NCI-H446 (cell line): ENCODE measurements at places on chromosomes 4 and X.
A peak's percentile ranks its signal among the peaks of the same experiment; 100 is the strongest.

DNA sequence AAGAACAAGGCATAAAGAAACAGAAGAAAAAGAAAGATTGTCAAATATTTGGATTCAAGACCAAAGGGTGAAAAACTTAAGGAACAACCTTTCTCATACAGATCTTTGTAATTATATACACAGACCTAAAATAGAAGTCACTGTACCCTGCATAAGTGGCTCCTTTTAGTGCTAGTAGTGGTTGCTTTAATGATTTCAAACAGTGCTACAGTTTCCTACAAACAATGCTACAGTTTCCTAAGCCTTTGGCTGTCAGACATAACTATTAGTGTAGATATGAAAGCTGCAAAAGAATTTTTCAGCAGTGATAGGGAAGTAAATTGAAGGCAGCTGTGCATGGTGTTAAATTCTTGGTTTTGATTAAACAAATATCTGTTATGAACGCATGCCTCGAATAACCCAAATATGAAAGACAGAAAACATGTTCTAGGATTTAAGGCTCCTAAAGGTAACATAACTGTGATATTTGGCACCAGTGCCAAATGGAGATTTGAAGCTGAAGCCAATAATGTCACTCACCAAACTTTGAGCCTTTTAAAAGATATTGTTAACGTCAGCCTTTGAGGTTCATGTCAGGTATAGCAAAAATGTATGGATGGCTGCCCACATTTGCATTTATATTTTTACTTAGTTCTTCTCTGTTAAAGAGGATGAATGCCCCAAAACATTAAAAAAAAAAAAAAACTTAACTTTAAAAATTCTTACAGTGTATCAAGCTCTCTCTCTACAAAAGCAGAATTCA, 36.6 kb downstream of the SMARCAD1 start:
- no peak for DNase-seq

DNA sequence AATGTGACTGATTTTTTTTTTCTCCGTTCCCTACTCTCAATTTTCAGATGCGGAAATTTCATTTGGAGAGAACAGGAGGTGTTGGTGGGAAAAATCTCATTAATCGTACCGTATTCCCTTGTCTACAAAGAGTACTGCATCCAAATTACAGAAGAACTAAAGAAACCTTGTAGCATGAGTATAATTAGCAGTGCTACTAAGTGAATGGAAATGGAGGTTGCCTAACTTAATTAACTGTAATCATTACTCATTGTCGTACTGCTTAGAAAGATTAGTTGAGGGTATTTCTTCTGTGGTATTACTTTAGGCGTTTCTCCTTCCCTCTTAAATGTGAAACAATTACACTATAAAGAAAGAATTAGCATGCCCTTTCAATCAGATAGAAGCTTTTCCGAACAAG, 81.7 kb downstream of the DMD start:
- no peak for DNase-seq

DNA sequence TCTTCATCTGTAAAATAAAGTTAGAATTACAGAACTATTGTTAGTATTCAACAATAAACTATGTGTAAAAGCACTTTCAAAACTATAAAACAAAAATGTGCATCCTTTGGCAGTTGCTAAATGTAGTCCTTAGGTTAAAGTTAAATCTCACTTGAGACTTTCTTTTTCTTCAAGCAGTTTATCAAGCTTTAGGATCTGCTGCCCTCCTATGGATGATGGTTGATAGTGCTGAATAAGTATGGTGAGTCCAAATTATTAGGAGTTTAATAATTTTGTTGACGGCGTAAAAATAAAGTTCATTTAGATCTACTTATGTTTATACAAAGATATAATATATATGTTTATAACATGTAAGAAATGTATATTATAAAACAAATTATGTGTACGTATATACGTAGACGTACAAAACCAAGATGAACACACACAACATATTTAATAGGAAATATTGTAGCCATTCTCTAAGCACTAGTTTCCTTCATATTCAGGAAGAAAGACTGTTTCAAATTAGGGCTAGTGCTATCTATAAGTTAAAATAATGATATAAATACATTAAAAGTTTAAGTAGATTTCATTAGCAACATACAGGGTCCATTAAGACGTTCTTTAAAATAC, 22.3 kb downstream of the UGT2A2 start:
- DNase-seq, result no peak

DNA sequence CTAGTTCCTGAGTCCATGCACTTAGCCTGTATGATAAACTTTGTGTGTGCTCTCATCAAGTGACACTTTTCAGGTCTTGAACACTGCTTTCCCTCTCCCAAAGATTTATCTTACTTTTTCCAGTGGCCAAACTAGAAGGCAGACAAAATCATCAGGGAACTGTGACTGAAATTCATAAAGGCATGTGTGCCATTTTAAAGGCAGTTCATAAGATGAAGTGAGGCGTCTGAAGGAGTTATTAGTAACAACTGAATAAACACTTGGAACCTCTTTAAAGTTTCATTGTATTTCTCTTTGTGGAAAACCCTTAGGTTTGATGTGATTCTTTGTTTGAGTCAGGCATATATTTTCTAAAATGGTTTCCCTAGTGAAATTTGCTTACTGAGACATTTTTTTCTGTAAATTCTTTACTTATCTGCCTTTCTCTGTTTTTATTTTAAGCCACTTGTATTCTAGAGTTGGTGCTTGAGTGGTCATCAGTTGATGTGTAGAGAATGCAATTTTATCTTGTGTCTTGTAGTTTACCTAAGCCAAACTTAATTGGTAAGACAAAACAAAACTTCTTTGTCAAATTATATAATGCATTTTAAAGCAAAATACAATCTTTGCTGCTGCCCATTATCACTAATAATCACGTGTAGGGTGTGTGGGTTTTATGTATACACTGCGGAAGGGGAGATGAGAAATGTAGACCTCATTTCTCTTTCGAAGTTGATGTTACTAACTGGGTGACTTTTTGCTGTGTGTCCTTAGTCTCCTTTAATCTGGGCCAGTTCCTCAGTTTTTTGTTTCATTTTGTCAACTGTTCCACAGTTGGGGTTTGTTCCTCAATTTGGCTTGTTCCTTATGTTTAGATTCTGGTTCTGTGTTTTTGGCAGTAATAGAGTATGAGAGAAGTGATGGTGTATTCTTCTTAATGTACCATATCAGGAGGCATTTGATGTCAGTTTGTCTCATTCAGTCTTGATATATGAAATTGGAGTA, 56.8 kb downstream of the RBPJ start:
- no peak for DNase-seq

- DNase-seq, result no peak
Observed at GRCh38 chr4:151304226-151304625, 21.2 kb downstream of the SH3D19 start.

GRCh38 chr4:108333353-108333942, 164.7 kb upstream of the LEF1 start:
- DNase-seq, result no peak

- peak; percentile 10 for DNase-seq
Observed at GRCh38 chr4:3346146-3346545, 53.3 kb downstream of the RGS12 start.

GRCh38 chr4:141016117-141016798, 117.0 kb downstream of the RNF150 start:
- DNase-seq, result no peak

- no peak for DNase-seq
Observed at GRCh38 chr4:94913316-94913715, 155.6 kb downstream of the BMPR1B start.

DNA sequence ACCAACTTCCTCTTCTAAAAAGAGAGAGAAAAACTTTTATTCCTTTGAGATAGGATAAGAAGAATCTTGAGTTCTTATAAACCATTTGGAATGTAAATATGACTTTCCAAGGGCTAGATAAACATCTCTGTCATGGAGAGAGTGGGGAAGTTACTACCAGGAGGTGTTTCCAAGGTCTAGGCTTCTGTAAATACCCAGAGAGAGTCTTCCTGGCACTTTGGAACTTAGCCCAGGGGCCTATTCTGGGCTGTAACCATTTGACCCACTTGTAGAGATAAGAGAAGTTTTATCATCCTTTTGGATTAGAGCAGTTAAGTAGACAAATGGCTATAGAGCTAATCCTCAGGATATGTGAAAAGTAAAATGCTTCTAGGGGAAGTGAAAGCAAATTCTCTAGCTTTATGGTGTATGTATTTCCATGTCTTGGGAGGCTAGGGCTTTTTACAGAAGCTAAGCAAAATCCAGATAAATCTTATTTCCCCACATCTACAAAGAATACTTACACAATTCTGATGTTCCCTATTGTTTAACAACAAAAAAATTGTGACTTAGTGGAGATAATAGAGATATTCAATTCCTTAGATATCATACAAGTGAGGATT, 51.1 kb downstream of the MCUB start:
- DNase-seq, result no peak

DNA sequence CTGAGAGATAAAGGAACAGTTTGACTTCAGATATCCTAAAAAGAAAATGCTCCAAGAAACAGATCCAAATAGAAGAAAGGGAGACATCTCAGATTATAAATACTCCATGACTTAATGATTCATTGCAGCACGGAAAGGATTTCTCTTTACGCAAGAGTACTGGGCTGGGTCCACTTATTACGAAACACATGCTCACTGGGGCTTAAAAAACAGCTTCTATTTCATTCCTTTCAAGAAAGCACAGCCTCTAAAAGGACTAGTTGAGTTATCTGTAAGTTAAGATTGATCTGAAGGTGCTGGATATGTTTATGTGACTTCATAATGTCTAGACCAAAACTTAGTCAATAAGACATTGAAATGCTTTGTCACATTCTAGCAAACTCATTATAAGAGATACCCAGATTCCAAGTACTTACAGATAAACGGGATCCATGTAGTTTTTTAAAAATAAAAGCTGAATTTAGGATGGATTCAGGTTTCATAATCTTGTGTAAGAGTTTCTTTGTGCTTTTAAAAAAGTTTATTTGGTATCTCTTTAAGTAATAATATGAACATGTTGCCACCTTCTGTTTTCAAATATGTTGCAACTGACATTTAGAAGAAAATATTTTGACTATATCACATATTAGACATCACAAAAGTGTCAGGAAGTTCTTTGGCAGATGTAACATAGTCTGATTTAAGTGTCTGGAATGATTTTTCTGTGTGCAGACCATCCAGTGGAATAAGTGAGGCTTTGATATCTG, 109.5 kb upstream of the MYOZ2 start:
- DNase-seq, result no peak

DNA sequence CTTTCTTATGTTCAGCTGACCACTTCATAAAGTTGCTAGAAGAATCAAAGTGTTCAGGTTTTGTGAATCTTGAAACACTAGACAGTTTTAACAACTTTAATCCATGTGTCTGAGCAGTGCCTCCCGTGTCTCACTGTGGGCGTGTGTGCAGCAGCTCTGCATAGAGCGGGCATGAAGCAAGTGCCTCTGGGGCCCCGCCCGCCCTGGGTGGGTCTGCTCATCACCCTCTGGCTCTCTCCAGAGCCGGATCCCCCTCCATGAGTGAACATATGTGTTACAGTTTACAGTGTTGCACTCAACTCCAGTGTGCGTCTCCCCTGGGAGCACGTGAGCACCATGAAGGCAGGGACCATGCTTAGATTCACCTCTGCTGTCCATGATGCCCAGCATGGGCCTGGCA, 37.6 kb upstream of the CRMP1 start:
- no peak for DNase-seq

GRCh38 chrX:56791456-56791855, 62.4 kb downstream of the NBDY start:
- DNase-seq, result no peak

GRCh38 chrX:20056704-20057103, 60.0 kb downstream of the MAP7D2 start:
- no peak for DNase-seq

DNA sequence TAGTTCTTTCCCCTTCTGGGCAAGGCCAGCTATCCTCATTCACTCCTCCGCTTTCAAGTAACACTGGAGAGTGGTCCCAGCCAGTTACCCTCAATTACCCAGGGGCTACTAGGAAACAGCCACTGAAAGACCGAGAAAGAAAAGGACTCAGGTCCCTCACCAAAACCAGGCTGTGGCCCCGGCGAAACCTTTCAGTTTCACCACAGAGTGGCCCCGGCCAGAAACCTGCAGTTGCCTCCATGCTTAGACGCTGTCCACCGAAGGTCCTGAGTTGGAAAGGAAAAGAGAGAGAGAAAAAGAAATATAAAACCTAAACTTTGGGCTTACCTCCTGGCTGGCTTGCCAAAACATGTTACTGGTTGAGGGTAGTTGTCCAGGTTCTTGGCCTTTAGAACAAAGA, 5.0 kb upstream of the AREG start:
- DNase-seq, result no peak

GRCh38 chr4:145769450-145770037, 89.6 kb downstream of the C4orf51 start:
- DNase-seq, result no peak

GRCh38 chrX:34559325-34559724, 97.8 kb downstream of the TMEM47 start:
- DNase-seq, result no peak

- DNase-seq, result peak; percentile 13
Observed at GRCh38 chr4:143351774-143352451, 15.2 kb downstream of the GAB1 start.

DNA sequence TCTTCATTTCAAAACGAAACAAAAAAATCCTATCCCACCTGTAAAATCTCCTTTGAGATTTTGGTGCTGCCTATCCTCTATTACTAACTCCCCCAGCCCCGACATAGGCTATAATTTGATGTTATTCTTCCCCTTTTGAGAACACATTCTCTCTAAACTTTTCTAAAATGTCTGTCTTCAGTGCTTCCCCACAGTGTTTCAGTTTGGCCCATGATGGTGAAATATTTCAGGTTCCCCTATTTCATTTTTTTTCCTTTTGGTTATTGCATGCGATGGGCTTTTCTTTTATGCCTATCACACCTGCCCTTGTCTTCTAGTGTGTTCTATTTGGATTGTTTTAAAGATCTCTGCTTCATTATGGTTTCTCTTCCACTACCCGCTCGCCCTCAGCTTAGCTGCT, 14.7 kb downstream of the BCORL1 start:
- no peak for DNase-seq

- DNase-seq, result no peak
Observed at GRCh38 chrX:1390621-1391369, 1.1 kb downstream of the SLC25A6 start.

DNA sequence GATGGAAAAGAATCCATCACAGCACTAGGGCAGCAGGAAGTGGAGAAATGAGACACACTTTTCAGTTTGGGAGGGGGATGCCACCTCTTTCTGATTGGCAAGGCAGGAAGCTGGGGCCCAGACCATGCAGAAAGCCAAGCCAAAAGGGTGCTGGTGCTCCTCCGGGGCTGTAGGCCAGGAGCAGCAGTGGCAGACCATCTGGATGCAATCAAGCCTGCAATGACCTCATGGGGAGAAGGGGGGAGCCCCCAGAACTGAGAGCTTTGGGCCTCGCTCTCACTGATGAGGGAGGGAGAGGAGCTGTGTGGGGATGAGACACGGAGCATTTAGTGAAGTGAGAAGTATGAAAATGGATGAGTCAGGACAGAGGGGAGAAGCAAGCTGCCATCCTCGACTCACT, 141.3 kb upstream of the NALF2 start:
- peak; percentile 8 for DNase-seq

- no peak for DNase-seq
Observed at GRCh38 chrX:137425273-137425902, 140.5 kb upstream of the ZIC3 start.

DNA sequence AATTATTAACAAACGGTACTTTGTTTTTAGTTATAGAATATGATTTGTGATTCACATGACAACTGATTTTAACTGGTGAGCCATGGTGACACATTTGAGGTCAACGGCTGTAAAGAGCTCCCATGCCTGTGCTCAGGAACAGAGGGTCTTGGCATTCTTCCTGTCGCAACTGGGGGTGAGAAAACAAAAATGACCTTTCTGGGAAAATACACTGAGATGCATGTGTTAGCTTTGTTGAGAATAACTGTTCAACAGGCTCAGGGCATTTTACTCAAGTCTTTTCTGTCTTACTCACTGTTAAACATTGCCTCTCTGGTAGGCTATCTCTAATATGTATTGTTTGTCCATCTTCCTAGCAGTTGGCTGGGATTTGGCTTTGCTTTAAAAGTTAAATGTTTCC, 57.1 kb upstream of the HPGD start:
- DNase-seq, result no peak
